ENCODE measurements at places on chromosomes 1 and 21.

DNA sequence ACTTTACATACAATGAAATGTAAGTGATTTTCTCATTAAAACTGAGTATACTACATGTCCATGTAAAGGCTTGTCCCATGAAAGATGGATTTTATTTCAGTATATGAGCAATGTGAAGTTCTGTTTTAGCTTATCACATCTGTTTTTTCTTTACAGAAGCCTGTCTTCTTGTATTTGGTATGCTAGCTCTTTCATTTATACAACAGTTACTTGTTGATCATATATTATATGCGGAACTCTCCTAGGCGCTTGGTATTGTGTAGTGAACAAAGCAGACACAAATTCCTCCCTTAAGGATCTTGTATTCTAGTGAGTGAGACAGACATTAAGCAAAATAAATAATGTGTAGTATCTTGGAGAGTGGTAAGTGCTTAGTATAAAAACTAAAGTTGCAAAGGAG is 10.6 kb downstream of the MAP3K21 start:
- no peak for DNase-seq

DNA sequence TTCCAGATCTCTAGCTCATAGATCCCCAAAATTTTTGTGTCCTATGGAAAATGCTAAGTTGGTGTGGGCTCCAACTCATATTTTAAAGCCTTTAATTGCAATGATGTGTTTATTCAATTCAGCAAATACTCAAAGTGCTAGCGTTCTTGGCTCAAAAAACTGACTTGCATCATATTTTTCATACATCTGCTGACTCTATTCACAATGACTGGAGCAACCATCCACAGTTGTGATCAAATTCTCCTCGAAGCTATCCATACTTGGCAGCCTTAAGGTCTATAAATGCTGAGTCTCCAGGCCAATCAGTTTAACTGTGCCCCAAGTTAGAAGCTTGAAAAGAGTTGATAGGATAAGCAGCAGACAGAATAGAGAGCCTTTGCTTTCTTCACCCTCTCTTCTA is 2.9 kb upstream of the ATP1A1 start:
- DNase-seq, result no peak

GRCh38 chr1:167455786-167456446 is 62.4 kb downstream of the CD247 start:
- peak; percentile 24 for DNase-seq

DNA sequence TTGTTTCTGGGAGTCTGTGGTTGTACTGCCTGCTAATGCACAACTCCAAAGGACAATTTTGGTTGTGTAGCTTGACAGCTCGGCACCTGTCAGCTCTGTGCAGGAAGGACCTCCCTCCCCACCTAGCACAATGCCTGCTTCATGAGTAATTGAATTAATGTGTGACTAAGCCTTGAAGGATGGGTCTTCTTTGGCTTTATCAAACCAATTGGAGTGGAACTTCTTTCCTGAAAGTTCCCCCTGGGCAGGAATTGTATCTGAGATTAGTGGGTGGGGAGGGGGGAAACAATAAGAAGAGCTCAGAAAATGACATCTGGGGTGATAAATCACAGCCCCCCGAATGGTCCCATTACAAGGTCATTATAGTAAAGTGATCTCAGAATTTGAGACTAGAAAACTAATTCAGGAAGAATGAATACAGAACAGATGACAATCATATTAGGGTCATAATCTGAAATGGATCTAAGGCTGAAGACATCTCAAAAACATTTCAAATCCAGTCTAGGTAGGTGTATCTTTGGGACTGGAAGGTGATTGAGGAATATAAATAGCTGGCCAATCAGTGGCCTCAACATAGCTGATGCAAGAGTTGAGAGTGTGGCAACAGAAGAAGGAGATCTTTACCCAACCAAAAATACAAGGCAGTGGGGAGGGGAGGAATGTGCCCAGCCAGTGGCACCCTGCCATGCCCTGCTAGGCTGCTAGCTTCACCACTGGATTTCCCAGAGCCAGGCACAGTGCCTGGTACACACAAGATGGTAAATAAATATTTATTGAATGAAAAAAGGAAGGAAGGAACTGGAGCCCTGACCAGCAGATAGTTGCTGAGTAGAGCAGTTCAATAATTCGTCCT is 10.1 kb upstream of the SESN2 start:
- DNase-seq, result peak; percentile 83

DNA sequence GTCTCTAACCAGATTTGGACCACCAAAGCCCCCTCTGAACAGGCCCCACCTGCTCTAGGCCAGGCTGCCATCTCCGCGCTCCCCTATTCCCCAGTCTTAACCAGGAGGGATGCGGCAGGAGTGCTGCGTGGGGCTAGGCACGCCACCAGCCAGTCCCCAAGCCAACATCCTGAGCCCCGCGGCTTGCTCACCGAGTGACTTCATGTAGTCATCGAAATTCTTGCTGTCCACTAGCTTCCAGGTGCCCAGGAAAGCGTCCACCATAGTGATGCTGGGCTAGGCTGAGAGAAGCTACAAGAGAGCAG is 173 bp downstream of the FABP3 start:
- no peak for DNase-seq

DNA sequence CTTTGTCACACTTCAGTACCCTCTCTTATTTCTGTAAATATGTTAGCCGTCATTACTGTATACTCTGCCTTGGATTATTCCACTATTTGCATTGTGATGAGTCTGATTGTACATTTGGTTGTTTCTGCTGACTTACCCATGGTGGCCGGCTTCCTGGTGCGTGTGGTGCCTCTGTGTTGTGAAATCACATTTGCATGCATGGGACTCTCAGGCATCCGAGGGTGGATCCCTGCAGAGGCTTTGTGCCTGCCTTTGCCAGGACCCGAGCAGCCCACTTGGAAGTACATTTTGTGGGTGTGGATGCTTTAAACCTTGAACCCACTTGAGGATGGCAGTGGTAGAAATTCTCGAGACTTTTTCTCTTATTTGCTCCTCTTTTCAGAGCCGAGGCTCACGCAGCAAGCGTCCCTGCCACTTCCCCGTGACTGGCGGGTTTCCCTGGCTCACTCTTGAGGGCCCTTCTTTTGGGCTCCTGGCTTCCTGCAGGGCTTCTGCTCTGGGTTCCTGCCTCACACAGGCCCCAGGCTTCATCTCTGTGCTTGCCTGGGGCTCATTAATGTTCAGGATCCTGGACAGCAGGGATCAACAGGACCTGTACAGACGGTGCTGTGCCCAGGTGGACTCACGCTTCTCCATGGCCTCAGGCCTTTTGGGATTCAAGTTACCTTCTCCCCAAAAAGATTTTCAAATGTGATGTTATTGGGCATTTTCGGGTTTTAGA is 36.6 kb downstream of the POFUT2 start:
- no peak for DNase-seq

DNA sequence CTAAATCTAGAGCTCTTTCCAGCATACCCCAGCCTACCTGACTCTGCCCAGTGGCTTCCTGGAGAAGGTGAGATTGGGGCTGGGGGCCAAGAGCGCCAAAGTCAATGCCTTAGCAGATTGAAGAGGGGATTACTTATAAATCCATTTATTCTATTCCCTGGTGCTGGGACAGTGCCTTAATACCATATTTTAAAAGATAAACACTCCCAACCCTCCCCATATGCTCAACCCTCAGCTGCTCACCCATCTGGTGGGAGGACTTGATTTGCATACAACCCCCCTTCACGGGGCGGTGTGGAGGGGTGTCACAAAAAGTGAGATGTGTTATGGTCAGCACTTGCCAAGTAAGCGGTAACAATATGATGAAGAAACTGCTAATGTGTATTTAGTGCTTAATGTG is 3.2 kb upstream of the DISP3 start:
- DNase-seq, result no peak

DNA sequence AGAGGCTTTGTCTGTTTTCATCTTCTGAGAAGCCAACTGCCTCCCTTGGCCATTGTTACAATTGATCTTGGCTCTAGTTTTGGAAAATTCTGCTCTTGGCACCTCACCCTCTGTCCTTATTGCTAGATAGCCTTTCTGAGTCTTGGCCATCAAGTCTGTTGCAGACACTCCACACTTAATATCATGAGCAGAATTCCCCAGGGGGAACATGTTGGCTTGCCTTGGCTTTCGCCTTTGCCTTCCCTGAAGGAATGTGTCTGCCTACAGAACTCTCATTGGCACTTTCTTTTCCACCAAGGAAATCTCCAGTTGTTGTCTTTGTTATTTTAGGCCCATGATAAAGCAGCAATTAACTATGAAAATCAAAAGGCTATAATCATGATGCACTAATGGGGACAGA is 42.7 kb upstream of the LDLRAP1 start:
- peak; percentile 46 for DNase-seq
